ENCODE measurements at places on chromosomes 2 and 18. TPM values are rescaled to one million over a fixed set of nuclear protein-coding genes. Genes with fewer than 3 reads are reported as not detected.

The IL37 gene
- not detected for total RNA-seq

The SIX2 gene
- total RNA-seq = not detected

The ATP6V1C2 gene
- not detected for total RNA-seq

The FHL2 gene
- total RNA-seq = 2.3 TPM

The PLEKHH2 gene
- 1.3 TPM for total RNA-seq

The LYPD1 gene
- total RNA-seq = not detected

The CCDC141 gene
- 2.1 TPM for total RNA-seq

The SLC9A2 gene
- total RNA-seq = not detected

The RETSAT gene
- total RNA-seq = 34.5 TPM

- no peak for ATAC-seq
Observed at GRCh38 chr2:193561054-193561453, 1366.3 kb upstream of the TMEFF2 start.

DNA sequence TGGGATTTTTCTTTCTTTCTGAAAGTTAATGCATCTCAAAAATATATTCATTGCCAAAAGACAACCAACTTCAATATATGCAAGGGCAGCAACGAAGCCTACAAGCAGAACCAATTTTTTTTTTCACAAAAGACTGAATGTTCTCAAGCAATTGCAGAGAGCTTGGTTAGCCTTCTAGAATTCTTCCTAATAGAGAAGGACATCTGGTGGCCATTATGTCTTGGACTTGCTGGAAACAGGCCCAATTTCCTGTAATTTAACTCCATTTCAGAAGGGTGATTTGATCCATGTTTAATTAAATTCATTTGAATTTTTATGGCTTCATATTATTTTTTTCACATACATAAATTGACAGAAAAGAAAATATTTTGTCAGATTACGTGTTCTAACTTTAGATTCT lies 208.0 kb downstream of the TPGS2 start:
- no peak for ATAC-seq

DNA sequence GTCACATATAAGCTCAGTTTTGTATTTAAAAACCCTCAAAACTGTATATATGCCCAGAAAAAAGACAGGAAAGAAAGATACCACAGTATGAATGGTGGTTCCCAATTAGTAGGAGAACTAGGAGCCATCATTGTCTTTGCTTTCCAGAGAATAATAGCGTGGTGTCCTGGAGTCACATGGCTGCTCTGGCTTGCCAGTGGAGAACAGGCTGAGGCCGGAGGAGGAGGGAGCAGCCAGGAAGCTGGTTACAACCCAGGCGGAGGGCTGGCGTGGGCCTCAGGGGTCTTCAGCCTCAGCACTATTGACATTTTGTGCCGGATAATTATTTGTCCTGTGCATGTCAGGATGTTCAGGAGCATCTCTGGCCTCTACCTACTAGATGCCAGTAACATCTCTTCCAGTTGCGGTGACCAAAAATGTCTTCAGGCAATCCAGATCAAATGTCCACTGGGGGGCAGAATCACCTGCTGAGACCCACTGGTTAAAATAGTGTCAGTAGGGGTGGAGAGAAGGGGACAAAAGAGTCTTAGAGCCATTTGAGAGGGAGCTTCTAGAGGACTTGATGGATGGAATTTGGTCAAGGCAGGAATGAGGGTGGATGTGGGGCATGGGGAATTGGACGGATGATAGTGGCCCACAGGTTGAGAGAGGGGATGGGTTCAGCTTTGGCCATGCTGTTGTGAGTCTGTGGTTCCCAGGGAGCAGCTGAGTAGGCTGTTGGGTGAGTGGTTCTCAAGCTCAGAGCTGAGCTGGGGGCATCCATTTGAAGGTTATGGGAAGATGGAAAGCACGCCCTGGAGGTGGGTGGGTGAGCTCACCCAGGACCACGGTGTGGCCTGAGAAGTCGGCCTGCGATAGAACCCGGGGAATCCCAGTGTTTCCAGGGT lies 144.9 kb downstream of the AGAP1 start:
- ATAC-seq = no peak

- no peak for ATAC-seq
Observed at GRCh38 chr2:187129306-187129705, 280.3 kb upstream of the ZSWIM2 start.

DNA sequence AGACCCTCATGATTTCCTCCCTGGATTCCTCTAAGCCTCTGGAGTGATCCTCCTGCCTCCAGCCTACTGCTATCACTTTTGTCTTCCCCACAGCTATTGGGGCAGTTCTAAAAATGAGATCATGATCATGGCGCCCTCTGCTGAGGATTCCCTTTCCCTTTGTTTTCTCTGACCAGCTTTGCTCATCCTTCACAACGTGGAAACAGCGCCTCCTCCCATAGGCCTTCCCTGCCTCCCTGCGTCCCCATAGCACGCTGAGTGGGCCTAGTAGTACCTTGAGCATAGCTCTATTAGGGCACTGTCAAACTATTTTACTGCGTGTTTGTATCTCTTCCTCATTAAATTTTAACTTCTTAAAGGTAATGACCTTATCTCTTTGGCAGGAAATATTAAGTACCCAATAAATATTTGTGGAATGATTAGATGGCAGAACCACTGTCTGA lies 207.0 kb upstream of the FANCL start:
- peak; percentile 71 for ATAC-seq

DNA sequence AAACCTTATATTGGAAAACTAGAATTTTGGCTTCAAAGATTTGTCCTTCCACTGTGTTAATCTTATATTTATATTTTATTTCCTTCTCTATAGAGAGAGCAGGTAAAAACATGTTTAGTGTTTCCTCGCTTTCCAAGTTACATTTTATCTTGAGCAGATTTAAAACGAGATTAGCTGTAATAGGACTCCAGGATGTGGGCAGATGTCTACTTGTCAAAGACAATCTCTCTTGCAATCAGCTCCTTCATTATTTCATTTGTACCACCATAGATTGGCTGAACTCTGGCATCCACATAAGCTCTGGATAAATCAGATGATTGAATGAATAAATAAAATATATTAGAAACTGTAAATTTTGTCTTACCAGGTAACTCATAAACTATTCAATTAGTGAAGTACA lies 17.5 kb upstream of the KANSL1L start:
- no peak for ATAC-seq

- ATAC-seq = peak; percentile 0
Observed at GRCh38 chr2:44169155-44169898, 652 bp downstream of the PPM1B start.

DNA sequence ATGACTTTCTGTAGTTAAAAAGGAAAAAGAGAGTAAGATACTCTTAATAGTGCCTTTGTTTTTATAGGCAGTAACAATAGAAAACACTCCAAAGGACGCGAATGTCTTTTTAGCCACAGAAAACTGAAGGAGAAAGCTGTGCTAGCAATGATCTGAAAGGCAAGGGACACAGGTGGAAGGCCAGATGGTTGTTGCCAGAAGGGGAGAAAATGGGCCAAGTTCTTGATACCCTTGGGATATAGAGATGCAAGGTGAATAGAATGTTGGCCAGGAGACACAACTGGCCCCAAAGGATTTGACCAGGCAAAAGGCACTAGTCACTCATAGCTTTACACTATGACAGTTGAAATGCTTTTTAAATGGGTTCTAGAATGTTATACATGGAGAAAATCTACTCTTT lies 180.0 kb downstream of the NRXN1 start:
- no peak for ATAC-seq

GRCh38 chr2:129767346-129768035 lies 212.0 kb upstream of the RAB6C start:
- no peak for ATAC-seq

DNA sequence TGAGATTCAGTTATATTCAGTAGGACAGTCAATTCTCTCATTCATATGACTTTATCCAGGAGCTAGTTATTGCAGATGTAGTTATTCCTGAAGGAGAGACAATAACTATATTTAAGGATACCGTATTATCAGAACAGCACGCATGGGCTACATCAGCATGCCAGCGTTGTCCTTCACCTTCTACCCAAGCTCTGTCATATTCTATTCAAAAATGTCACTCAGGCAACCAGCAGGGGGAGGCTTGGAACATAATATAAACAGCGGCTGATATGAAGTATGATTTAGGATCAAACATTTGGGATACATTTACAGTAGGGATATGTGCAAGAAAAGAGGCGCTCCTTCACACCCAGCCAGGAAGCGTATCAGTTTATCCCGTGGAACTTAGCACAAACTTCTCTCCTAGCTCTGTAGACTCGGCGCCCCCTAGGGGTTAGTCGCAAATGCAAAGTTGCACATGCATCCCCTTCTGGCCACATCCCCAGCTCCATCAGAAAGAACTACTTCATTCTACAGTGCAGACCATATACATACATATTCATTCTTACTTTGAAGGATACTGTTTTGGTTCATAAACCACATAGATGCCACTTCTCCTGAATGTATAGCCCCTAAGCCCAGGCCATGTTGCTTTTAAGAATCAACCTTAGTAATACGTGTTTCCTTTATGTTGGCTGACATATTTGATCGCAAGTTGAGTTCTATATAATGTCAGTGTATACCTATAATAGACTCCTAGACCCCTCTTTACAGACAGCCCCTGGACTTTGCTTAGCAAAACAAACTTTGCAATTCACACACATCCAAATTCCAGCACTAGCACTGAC lies 759.4 kb downstream of the ADCYAP1 start:
- no peak for ATAC-seq

- no peak for ATAC-seq
Observed at GRCh38 chr18:41809652-41810051, 145.4 kb upstream of the PIK3C3 start.

- ATAC-seq = no peak
Observed at GRCh38 chr2:48496849-48497248, 33.1 kb upstream of the STON1 start.

- ATAC-seq = no peak
Observed at GRCh38 chr2:200748779-200749178, 62.9 kb upstream of the BZW1 start.

- ATAC-seq = no peak
Observed at GRCh38 chr2:100776445-100776844, 43.5 kb upstream of the NPAS2 start.

Measured in activated T-helper 17 cell treated with anti-CD3 and anti-CD28 coated beads, Interleukin-2, amount 50 U/mL, for 72 hours (primary cell).